ENCODE measurements at places on chromosomes 3 and 15.

DNA sequence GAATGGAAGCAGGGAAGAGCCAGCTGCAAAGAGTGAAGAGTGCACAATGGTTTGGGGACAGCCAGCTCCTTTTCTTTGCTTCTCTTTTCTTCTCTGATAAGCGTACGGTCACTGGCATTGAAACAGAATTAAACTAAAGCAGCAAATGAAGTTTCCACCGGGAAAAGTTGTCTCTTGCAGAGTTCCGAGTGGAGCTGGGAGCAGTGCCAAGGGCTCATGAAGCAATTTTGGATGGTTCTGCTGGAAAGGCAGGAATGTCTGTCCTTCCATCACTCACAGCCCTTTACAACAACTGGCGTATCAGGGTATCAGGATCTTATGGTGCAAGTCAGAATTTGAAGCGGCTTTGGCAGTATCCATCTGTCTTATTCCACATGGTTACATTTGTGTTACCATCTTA lies 1042.9 kb downstream of the NTRK3 start:
- no peak for DNase-seq

- peak; percentile 49 for DNase-seq
These were observed 11.5 kb upstream of the RPS17 start for GRCh38 chr15:82551646-82552247.

DNA sequence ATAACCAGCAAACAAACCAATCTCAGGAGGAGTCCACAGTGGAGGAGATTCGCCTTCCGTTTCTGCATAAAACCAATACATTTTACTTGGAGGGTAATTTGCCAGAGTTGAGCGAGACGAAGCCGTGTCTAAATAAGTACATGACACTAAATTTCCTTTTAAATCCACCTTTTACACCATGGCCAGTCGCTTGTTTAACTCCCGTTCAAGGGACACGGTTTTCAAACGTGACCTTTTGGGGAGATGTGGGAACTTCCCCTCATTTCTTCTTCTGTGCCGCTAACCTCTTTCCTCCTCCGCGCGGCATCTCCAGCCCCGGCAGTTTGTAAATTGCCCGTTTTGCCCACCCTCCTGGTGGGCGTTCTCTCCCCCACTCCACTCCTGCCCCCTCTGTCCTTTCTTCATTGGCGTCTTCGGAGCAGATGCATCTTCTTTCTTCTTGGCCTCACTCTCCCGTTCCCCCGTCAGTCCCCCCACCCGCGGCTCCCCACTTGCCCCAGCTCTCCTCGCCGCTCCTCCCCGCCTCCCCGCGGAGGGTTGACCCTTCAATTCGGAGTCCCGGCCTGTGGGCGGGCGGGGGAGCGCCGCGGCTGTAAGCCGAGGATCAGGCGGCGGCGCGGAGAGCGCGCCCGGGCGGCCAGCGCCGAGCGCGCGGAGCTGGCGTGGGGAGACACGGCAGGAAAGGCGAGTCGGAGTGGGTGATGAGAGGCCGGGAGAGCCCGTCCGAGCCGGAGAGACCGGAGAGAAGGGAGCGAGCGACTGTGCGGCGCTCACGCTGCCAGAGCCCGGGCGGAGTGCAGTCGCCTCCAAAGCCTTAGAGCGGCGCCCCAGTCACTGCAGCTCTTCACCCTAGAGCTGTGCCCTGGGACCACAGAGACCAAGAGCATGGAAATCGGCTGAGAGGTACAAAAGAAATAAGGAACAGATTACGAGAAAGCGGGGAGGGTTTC lies at the start of gene NLGN1:
NLGN1 (plus strand) TSS at position 584 of the 950 bp plus-strand sequence.
- DNase-seq: peak; percentile 70

GRCh38 chr3:53264718-53265117 lies 8.9 kb upstream of the TKT start:
- no peak for DNase-seq

- no peak for DNase-seq
These were observed 15.7 kb downstream of the SCAANT1 start for GRCh38 chr3:63896332-63897030.

DNA sequence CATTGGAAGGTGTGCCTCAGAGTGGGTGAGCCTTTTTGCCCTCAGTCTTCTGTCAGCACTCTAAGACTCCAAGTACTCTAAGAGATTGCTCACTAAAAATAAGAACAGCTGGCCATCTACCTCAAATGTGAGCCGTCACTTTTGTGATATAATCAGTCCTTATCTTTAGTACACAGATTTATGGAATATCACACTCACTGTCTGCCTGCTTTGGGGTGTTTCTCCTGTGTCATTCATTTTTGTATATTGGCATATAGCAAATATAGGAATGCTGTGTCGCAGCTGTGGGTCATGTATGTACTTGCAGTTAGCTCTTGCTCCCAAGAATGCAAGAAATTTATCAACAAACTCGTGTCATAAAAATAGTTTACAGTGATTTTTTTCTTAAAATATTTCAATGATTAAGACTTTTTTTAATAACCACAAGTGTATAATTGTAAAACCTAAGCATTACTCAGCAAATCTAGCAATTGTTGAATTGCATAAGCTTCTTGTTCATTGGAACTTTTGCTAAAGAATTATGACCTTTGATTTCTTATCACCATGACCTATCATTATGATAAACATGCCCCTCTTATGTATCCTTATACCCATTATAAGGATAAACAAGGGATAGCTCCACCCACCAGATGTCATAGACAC lies 18.8 kb downstream of the SETD5 start:
- no peak for DNase-seq
